ENCODE measurements at places on chromosomes 11 and 22.

DNA sequence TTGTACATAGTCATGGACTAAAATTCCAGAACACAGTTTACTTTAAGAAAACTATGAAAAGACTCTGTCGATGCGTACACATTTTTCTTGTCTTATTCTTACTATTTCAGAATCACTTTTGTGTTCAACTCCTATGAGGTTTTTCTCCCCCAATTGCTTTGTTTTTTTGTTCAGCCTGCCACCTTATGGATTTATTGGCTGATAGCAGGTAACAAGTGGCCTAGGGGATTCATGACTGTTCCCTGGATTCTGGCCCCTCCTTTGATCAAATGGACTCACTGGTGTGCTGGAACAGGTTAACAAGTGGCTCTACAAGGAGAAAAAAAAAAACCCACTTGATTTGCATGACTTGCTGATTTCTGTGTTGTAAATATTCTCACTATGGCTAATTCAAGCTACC, 10.6 kb downstream of the MMP20 start:
- DNase-seq = no peak

GRCh38 chr11:16217631-16218030, 138.7 kb downstream of the SOX6 start:
- DNase-seq = no peak

- no peak for DNase-seq
Measured at GRCh38 chr11:66221012-66221411, 47.4 kb upstream of the RAB1B start.

- DNase-seq = no peak
Measured at GRCh38 chr11:134554861-134555260, 142.8 kb upstream of the B3GAT1 start.

DNA sequence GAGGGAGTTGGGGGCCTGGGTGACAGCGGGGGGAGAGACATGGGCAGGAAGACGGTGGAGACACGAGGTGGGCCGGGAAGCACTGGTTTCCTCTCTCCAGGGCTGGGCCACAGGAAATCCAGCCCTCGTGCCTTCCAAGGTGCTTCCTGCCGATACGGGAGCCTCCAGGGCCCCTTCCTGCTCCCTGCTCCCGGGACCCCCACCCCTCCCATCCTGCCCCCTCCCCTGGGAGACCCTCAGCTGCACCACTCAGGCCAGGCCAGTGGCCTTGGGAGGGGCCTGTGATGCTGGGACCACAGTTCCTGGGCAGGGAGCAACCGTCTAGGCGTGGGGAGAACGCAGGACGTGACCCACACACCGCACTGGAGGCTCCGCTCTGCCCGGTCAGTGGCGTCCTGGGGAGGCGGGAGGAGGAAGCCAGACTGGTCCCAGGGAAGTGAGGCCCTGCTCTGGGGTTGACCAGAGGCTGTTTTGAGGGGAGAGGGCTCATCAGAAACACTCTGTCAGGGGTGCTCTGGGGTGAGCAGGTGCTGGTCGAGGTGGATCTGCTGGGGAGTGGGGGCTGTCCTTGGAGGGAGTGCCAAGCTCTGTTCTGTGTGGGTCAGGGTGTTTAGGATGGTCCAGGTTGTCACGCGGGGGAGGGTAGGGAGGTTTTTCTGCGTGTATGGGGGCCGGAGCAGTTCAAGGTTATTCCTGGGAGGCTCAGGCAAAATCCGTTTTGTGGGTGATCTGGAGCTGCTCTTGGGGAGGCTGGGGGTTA, at the start of gene SHANK3:
Gene SHANK3 (plus strand): TSS at position 353 of the 760 bp plus-strand sequence.
- no peak for DNase-seq
